Keratinocyte (primary cell): ENCODE measurements at places on chromosomes 5 and 9.

- DNase-seq = no peak
These were observed 171.1 kb downstream of the TARS1 start for GRCh38 chr5:33611877-33612276.

GRCh38 chr9:83041771-83042170 lies 21.2 kb downstream of the RASEF start:
- no peak for DNase-seq

DNA sequence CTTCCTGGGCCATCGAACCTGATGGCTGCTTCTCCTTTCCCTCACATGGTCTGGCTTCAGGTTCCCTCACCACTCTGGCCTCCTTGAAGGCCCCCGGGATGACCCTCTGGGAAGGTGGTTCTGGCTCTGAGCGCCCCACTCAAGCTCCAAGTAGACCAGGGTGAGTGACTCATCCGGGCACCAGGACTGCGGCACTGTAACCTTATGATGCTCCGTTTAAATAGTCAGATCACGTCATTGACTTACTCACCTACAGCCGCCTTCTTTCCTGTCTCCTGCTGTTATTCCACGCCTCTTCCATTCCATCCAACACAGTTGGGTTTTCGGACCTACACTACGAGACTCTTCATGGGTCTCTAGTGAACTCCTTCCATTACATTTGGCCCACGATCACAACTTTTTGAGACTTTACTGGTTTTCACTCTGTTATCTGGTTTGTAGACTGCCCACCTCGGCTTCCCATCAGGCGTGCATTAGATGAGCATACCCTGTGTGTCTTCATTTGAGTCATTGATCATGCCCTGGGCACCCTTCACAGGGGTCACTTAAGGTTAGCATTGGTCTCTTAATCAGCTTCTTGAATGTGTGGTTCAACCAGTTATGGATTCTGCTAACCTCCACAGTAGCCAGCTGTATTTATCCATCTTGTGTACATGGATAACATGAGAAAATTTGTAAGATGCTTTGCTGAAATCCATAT lies 138.8 kb upstream of the LMX1B start:
- DNase-seq = no peak

DNA sequence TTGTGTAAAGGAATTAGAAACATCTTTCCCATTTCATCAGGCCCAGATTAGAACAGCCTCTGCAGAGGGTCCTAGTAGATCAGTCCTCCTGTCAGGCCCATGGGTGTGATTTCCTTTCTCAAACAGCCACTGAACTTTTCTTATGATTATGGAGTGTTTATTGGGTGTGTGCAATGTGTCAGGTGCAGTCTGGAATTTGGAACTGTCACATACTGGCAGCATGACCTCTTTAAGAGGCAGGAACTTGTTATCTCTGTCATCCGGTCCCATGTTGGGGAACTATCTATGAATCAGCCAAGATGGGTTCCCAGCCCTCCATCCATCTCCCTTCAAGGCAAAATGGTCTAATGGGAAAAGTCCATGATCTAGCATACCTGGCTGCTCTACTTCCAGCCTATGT lies 11.6 kb upstream of the MEGF9 start:
- no peak for DNase-seq

- DNase-seq = no peak
These were observed 33.5 kb downstream of the ELOVL7 start for GRCh38 chr5:60810438-60811085.

GRCh38 chr5:155884041-155884440 lies 442.9 kb upstream of the SGCD start:
- no peak for DNase-seq

DNA sequence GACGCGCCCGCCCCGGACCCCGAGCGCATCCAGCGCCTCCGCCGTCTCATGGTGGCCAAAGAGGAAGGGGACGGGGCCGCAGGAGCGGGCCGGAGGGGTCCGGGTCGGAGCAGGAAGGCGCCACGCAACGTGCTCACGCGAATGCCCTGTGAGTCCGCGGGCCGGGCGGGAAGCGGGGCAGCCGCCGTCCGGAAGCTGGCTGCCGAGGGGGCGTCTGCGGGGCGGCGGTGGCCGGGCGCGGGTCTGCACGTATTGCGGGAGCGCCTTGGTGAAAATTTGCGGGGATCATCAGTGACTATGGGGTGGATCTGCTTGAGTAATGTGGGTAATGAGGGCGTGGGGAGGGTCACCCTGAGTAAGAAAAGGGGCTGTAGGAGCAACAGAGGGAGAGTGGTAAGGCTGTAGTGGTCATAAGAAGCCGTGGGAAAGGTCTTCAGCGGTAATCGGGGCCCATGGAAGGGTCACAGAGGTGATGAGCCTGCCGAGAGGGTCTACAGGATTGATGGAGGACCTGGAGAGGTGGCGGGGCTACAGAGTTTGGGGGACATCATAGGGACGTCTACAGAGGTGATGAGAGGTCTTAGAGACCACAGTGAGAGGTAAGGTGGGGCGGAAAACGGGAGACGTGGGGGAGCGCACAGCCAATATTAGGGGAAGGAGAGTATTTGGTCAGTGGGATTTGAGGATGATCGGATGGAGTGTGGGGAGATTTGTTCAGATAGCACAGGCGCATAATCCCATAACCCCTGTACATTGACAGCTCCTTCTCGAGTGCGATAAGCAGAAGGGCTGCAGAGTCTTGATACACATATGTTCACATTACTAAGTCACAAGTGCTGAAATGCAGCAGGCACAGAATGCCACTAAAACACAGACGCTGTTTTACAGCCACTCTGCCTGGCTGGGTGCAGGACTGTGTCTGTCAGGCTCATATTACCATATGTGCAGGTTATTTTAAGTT lies 819 bp downstream of the LSM11 start:
- DNase-seq = no peak

DNA sequence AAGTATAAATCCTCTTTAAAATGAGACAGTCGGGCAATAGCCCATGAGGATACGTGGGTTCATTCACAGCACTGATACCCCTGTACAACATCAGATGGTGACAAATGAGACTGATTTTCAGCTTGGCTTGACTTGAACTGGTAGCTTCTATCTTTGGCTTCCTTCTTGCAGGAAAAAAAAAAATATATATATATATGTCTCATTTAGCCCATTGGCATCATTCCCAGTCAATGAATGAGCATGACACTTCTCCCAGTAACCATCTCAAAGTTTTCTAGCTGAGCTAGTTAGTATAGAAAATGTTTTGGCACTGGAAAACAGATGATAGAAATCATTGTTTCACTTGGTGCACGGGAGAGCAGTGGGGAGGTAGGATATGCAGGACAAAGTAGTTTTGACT lies 222.5 kb upstream of the TAS2R1 start:
- DNase-seq = no peak

DNA sequence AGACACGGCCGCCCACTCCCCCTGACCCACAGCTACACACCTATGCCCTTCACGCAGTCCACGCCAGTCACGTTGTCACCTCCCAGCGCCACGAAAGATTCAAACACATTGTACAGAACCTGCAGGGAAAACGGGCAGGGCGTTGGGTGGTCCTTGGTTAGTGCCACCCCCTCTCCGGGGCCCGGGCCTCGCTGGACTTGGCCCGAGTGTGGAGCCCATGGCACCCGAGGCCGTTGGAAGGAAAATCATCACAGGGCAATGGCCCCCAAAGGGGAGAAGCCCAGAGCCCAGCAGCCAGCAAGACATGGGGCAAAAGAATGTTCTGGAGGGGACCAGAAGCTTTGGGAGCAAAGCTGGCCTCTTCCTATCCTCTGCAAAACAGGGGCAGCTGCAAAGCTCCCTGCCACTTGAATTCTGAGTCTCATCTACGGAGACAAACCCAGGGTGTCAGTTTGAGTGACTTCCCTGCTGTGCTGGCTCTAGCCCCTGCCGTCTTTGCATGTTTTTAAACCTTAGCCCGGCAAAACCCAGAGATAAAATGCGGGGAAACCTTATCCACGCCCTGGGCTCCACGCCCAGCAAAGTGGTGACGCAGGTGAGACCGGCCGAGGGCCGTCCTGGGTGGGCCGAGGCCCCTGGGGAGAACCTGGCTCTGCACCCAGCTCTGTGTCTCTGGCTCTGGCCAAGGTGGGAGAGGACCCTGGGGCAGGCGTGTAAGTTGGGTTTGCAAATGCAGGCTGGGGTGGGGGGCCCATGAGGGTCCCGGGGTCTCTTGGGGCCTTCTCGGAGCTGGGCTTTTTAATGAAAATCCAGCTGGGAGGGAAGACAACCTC lies 38.9 kb downstream of the SLC9A3 start:
- DNase-seq = no peak

DNA sequence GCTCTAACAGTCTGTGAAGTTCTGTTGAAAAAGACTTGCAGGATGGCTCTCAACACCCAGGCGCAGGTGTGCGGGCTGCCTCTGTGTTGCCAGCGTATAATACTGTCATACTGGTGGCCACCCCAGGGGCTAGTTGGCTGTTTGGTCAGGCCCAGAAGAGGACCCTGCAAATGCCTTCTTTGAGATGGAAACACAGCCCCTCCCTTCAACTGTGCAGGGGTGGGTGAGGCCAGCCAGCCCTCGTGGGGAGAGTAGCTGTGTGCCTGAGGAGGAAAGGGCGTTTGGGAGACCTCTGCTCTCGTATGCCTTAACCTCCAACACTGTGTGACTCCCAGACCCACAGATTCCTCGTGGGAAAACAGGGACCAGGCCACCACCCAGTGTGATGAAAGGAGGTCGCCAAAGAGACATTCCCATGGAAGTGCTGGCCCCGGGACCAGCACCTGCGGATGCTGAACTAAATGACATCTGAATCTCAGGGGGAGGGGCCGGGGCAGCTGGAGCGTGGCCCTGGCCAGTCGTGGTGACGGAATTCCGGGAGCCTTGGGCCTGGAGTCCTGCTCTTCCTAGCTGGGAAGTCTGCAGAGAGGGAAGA lies 11.3 kb upstream of the SCGB3A1 start:
- no peak for DNase-seq

DNA sequence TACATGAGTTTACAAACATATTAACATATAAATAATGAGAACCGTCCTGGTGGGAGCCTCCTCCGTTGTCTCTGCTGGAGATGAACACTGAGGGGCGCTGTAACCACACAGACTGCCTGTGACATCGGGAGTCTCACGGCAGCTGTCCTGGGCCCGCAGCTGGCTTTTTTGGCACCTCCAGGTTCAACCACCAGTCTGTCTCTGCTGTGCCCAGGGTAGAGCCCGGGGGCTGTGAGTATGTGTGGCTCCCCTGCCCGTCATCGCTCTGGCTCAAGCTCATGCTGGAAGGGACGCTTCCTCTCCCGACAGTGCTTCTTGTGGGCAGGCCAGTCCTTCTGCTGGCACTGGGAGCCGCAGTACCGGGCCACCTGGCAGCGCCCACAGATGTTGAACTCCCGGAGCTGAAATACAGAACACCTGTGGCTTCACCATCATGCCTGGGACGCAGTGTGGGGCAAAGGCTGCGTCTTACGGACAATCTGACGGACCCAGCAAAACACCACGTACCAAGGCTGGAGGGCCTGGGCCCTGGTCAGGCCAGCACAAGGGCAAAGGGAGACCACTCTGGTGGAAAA lies 3.6 kb upstream of the DPH7 start:
- no peak for DNase-seq

DNA sequence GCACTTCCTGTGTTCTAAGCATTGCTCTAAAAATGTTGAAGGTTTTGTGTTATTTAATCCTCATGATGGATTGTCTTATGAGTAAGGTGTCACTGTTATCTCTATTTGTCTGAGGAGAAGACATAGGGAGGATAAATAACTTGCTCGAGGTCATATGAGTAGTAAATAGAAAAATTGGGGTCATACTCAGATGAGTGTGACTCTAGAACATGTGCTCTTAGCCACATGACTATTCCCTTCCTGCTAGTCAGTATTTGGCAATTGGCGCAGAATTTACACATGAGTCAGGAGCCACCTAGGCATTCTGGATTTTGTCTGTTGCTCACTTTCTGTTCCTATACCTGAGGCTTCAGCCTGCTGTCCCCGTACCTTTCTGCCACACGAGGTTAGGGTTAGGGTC lies 234.6 kb upstream of the CD180 start:
- DNase-seq = no peak

GRCh38 chr5:154648706-154649105 lies 106.5 kb upstream of the LARP1 start:
- no peak for DNase-seq

DNA sequence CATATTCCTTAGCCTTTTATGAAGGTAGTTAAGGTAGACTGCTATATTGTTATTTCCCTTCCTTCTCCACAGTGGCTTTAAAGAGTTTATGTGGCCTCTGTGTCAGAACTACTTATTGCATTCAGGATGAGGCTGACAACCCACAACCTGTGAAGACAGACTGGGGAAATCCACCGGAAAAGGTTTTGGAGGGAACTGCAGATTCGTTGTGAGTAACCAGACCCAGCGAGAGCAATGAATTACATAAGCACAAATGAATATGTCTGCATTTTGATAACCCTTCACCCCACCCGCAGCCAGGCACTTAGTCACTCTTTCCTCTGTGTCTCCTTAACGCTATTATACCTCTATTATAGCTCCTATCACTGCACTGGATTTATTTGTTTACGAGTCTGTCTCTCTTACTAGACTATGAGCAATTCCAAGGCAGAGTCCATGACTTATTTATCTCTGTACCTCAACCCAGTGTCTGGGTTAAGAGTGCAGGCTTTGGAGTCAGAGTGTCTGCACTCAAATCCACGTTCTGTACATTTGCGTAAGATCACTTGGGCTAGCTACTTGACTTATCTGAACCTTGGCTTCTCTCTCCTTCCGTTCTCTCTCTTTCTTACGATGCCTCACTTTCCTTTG lies 19.2 kb downstream of the KCTD16 start:
- DNase-seq = no peak

DNA sequence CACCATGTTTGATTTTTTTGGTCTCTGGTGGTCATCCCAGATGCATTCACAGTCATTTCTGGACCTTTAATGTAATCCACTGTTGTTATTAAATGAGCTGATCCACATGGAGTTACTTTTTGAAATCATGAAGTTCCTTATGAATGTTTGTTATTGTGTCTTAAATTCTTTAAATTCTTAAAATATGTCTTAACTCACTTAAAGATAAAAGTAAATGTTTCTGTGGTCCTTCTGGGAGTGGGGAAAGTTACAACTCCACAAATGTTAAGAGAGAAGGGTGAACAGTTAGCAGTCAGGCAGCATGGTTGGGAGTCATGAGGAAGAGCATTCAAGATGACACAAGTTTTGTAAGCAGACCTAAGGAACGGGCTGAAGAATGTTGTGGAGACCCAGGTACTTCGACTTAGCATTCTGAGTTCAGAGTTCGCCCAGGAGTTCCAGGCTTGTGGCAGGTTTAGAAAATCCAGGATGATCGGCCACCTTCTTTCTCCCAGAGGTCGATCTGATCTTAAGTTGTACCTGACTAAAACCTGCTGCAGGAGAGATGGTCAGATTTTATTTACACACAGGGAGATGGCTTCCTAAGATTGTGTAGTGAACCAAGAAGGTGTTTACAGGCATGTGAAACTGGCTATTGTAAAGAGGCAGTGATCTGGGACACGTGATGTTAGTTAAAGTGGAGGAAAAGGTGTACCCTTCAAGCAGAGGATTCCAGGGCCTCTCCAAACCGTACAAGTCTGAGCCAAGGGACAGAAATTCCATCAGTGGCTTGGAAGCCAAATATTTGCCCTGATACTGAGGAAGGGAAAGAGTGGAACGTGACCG lies 17.2 kb downstream of the SLC1A1 start:
- DNase-seq = no peak

DNA sequence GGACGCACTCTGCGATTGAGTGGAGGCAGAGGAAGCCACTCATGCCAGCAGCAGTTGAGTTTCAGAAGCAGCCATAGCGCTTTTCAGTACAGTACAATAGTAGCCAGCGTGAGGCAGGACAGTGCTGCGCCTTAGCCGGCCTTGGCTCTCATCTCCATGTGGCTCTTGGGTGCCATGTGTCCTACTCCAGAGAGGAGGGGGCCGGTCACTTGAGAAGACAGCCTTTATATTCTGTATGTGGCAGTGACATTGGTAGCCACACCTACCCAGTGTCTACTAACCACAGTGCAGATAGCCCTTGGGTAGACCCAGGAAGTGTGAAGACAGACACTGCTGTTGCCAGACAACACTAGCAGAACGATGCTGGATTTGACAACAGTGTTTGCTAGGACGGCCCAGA lies 42.3 kb downstream of the FAM78A start:
- no peak for DNase-seq
